ENCODE measurements at places on chromosomes 16 and 17.
A peak's percentile ranks its signal among the peaks of the same experiment; 100 is the strongest.

DNA sequence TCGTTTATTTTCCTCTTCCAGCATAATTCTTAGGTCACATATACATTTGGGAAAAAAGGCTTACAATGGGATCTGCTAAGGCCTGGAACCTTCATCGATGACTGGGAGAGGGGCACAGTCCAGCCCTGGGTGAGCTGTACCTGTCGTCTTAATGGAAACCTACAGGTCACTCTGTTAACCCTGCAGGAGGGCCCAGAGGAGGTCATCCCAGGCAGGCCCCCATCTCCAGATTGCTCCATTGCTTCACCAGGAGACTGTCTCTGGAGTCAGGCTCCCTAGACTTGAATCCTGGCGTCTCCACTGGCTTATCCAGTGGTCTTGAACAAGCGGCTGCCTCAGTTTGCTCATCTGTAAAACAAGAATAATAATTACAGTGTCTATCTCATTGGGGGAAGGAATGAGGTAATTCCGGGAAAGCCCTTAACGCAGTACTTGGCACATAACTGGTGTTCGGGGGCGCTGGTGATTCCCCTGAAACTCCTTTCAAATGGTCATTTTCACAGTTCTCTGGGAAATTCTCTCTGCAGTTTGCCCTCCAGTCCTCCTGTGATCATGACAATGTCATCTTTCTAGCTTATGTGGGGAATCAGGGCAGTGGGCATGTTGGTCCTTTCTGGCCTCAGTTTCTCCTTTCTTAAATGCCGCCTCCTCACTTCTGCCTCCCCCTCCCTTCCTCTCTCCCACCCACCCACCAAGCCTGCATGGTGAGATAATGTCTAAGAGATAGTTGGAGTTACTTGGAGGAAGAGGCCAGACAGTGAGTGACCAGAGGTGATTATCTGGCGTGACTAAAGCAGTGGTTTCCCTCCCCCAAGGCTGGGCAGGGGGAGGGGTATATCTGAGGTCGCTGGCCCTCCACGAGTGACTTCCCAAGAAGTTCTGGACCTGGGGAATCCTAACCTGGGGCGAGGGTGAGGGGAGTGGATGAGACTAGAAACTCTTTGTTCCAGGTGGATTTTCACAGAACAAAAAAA is 31.3 kb upstream of the TAC4 start:
- DNase-seq = no peak

- no peak for DNase-seq
Observed at GRCh38 chr17:17321356-17322025, 18.3 kb downstream of the NT5M start.

- DNase-seq = peak; percentile 54
Observed at GRCh38 chr17:35257208-35257659, 14.4 kb downstream of the SLFN5 start.

GRCh38 chr17:48510761-48511604 is 19.8 kb downstream of the HOXB1 start:
- DNase-seq = no peak

DNA sequence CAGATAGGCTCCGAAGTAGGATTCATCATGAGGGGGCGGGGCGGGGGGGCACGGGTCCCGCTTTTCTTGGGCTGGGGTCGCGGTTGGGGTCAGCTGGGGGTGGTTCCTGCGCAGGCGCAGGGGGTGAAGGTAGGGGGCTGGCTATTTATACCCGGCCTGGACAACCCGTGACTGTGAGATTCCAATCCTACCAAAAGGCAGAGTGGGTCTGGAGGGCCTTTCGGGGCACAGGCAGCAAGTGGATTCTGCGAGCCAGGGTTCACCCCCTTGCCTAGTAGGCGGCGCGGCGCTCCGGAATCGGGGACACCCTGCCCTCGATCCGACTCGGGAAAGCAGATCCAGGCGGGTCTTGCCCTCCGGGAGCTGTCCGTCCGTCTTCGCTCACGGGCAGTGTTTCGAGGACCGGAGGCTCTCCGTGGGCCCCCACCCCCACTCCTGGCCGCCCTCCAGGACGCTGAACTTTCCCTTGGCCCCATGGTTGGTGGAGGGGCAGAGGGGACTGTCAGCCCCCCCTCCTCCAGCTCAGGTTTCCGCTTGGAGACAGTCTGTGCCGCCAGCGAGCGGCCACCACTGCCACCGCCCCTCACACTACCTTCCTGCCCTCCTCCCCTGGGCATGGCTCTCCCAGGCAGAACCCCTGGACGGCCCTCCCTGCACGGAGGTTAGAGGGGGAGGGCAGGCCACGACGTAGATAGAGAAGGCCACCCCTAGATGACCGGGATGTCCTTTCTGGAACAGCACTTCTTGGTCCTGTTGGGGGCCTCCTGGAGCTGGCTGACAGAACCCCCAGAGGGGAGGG is 634 bp downstream of the SLC2A4 start:
- DNase-seq = no peak

DNA sequence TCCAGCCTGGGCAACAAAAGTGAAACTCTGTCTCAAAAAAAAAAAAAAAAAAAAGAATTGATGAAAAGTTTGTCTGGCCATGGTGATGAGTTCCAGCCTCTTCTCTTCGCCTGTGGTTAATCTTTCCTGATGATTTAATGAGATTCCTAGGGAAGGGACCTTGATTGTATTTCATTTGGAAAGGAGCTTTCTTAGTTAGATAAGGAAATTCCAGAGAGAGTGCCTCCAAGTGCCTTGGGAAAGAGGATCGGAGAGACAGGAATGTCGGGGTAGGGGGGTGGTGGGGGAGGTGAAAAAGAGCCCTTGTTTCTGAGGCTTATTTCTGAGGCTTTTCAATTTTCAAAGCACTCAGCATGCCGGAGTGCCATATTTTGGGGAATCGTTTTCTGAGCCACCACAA is 93.2 kb upstream of the SIAH1 start:
- DNase-seq = no peak

DNA sequence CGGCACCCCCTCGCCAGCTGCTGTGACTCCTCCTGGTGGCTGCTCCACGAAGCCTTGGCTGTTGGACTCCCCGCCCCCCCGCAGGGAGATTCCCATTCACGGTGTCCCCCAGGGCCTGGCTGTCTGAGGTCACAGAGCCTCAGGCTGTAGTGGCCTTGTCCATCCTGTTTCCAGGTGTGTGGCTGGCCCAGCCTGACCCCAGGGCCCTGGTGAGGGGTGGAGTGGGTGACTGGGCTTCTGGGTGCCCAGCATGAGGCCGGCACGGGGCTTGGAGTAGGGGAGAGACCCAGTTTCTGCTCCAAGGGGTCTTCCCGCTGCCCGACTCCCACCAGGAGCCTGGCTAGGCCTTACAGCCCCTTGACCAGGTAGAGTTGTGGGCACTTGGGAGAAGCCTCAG is 10.4 kb downstream of the PRSS27 start:
- DNase-seq = no peak

DNA sequence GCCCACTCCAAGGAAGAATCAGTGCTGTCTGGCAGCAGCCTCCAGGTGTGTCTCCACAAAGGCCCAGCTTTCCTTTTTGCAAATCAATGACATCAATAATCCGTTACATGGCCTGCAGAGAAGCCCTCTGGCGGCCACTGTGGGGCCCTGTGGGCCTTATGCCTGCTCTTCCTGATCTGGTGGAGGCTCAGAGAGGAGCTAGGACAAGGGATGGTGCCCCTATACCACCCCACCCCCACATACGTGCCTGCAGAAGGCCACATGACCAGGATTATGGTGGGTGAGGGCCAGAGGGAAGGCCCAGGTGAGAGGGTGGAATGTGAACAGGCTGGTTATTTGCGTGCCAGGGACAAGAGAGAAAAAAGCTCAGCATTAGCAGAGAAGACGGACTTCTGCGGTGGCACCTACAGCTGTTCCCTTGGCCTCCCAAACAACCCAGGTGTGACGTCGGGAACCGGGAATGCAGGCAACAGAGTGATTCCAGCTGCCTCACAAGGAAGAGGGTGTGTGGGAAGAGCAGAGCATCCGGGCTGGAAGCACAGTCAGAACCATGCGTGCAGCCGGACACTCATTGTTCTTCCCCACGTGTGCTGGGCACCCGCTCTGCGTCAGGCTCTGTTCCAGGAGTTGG is 22.5 kb downstream of the EIF4A3 start:
- DNase-seq = peak; percentile 47

- no peak for DNase-seq
Observed at GRCh38 chr16:20072146-20072873, 1.4 kb downstream of the GPR139 start.
